ENCODE measurements at places on chromosomes 16 and 17. TPM values are rescaled to one million over a fixed set of nuclear protein-coding genes. Genes with fewer than 3 reads are reported as not detected.

GRCh38 chr16:27222249-27223225 lies 19.2 kb downstream of the KDM8 start:
- no peak for DNase-seq
- H3K4me1 ChIP-seq, result no peaks in the 10 kb centered on the region
- H3K27me3 ChIP-seq, result no peaks in the 10 kb centered on the region

DNA sequence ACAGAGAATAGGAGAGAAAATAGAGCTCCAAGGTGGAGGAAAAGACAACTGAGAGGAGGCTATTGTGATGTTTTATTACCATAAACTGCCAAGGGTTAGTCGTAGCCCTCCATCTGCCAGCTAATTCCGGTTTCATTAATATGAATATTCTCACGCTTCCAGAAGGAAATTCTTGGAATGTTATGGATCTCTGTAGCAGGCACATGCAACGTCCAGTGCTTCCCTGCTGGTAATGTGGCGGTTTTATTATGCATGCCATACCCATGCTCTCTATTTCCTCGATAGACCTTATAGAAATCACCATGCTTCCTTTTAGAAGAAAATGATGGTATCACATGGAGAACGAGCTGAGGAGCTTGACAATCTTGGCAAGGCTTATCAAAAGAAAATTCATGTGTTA lies 463.6 kb downstream of the MAF start:
- H3K27me3 ChIP-seq, result no peaks in the 10 kb centered on the region
- no peaks in the 10 kb centered on the region for H3K36me3 ChIP-seq
- no peak overlapping the region for H3K27ac ChIP-seq
- no peaks in the 10 kb centered on the region for H3K4me1 ChIP-seq
- H3K4me3 ChIP-seq, result no peak overlapping the region

DNA sequence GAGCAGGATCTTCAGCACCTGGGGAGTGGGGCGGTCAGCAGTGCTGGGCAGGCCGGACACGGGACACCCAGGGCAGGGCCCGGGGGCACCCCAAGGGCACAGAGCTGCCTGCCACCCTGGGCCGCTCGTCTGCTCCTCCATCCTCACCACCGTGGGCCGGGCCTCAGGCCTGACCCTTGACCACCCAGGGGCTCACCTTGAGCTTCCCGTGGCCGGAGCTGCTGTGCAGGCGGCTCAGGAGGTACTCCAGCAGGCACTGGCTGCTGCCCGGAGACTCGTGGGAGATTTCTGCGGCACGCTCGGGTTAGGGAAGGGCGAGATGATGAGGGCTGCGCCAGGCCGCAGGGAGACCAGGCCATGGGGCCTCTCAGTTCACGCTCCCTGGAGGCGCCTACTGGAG lies 2.1 kb downstream of the TEPSIN start:
- no peak overlapping the region for H3K27ac ChIP-seq
- H3K36me3 ChIP-seq, result peaks cover 44% of the 10 kb centered on the region
- no peak for DNase-seq
- no peak overlapping the region for H3K4me3 ChIP-seq
- no peaks in the 10 kb centered on the region for H3K27me3 ChIP-seq

DNA sequence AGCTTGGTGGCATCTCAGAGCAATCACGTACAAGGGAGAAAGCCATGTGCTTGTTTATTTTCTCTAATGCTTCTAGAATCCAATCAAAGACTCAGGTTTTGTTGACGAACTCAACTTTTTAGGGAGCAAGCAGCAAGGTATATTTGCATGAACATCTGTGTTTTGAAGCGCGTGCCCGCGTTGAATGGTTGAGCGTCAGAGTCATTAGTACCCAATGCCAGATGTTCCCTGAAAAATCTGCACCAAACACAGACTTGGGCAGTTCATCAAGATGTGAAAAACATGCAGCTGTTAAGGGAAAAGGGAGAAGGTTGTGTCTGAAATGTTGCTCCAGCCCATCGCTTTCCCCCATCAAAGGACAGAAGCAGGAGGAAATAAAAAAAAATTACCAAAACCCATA lies 170.4 kb downstream of the SNX29 start:
- H3K4me3 ChIP-seq, result no peak overlapping the region
- no peak overlapping the region for H3K27ac ChIP-seq
- no peaks in the 10 kb centered on the region for H3K4me1 ChIP-seq
- no peaks in the 10 kb centered on the region for H3K36me3 ChIP-seq

GCGR gene
- polyA plus RNA-seq, result not detected
